ENCODE measurements at places on chromosomes 16 and 17.

DNA sequence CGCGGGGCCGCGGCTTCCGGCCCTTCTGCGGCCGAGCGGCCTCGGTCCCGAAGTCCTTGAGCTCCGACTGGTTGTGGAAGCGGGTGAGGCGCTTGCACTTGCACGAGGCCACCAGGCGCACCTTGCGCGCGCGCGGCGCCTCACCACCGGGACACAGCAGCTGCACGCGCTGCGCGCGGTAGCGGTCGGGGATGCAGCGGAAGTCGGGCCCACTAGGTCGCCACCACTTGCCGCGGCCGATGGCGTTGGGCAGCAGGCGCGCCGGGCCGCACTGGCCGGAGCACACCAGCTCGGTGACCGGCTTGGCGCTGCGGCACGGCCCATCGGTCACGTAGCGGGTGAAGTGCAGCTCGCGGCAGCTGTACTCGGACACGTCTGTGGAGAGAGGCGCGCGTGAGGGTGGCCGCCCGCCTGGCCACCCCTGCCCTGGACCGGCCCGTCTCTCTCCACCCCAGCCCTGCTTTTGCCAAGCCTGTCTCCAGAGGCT is 3.2 kb downstream of the SOST start:
- no peak for DNase-seq

- no peak for DNase-seq
These were observed 23.7 kb upstream of the DRG2 start for GRCh38 chr17:18064053-18064452.

DNA sequence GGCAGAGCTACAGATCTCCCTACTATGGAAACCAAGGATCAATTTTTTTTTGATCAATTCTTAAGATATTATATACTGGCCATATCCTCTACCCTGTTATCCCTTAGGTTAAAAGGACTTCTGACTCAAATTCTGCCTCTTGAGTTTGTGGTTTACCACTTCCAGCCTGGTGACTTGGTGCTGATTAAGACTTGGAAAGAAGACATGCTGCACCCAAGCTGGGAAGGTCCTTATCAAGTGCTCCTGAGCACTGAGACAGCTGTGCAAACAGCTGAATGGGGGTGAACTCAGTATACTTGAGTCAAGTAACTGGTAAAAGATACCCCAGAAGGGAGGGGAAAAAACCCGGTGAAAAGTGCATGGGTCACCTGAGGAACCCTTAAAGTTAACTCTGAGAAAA is 20.5 kb upstream of the SPACA3 start:
- DNase-seq: peak; percentile 74

DNA sequence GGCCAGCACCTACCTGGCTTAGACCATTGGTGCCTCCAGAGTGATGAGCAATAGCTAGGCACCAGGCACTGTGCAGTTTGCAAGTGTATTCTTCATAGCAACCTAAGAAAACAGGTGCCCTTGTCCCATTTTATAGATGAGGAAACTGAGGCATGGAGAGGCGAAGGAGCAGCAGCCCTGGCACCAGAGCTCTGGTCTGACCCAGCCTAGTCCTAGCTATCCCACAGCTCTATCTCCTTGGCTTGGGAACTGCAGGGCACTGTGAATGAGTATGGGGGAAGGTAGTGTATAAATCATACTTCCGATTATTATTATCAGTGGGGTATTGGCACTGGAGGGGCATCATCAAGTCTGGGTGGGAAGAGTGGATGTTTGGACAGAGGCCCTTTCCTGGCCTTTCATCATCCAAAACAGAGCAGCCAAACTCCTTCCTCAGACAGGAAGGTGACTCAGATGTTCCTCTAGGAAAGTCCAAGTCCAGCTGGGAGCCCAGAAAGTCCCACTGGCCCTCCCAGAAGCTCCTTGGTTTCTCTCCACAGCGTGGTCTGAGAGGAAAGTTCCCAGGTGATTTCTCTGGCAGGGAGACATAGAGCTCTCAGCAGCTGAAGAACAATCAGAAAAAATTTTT is 32.0 kb upstream of the PLLP start:
- DNase-seq: peak; percentile 90

GRCh38 chr17:64418506-64419339 is 28.1 kb upstream of the PECAM1 start:
- DNase-seq: peak; percentile 88

GRCh38 chr16:82524976-82525375 is 101.8 kb upstream of the CDH13 start:
- DNase-seq: no peak

- no peak for DNase-seq
These were observed 559 bp upstream of the NXPH3 start for GRCh38 chr17:49574945-49575678.

DNA sequence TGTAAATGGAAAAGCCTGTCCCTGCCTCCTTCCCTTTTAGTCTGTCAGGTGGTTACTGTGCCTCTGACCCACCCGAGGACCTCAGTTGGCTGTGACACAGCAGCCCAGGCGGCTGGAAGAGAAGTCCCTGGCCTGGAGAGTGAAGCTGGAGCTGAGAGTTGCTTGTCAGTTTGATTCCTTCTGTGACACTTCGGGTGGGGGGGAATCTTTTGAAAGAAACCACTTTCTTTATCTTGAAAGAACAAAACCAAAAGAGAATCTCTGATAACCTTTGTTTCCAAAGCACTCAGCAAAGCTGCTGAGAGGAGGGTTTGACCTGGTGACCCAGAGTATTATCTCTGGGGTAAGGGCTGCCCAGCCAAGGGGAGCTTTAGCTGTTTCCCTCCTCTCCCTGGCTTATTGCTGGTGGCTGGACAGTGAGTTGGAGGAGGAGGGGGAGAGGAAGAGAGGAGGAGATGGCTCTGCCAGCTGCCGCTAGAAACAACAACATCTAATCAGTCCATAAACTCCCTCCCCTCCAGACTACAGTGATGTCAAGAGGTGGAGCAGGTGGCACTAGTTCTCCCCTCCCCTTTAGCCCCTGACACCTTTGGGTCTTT is 34.0 kb downstream of the YPEL2 start:
- DNase-seq: no peak

GRCh38 chr17:38341035-38341721 is 2.6 kb downstream of the GPR179 start:
- DNase-seq: no peak

- no peak for DNase-seq
These were observed 197.1 kb downstream of the HS3ST4 start for GRCh38 chr16:25888868-25889267.

DNA sequence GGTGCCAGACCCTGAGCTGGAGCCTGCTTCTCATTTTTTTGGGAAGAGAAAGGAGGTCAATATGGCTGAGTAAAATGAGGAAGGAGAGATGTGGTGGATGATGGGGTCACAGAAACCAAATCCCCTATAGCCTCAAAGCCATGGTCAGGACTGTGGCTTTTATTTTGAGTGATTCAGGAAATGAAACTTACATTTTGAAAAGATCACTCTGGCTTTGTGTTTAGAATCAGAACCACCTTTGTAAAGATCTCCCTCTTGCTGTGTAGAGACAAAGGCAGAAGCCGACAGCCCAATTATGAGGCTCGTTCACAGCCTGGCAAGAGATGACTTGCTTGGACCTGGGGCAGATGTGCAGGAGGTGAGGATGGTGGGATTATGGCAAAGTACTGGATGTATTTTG is 121.6 kb upstream of the ANKFN1 start:
- DNase-seq: no peak

- no peak for DNase-seq
These were observed 353.3 kb downstream of the C16orf95 start for GRCh38 chr16:86963600-86964575.

DNA sequence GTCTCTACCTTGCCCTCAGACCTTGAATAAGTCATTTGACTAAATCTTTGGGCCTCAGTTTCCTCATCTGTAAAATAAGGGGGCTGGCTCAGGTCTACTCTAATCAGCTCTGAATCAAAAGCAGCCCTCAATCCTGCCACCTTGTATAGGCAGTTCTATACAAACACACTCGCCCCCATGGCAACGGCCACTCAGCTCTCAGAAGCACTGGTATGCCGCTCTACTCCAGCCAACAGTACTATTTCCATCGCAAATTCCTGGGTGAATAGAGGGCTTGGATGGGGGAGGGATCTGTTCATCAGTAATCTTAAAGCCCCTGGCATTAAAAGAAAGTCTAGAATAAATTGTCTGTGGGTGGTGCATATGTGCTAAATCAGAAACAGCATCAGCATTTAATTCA is 21.2 kb upstream of the TAOK1 start:
- no peak for DNase-seq

- DNase-seq: no peak
These were observed 11.3 kb downstream of the CA5A start for GRCh38 chr16:87924811-87925670.

DNA sequence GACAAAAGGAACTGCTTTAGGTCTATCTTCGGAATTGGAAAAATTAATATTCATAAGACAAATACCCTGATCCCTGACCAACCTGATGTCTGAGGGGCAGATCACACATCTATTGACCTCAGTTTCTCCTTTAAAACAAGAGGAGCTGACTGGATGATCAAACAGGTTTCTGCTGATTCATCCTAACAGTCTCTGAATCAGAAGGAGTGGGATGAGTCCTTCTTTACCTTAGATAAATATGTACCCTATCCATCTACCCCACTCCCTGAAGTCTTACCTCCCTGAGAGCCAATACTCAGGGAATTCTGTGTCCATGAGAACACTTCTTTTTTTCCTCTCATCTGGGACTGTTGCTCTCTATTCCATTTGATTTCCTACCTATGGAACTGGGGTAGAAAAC is 80.3 kb upstream of the CRHR1 start:
- DNase-seq: no peak

GRCh38 chr17:14320098-14320497 is 19.2 kb downstream of the HS3ST3B1 start:
- no peak for DNase-seq

DNA sequence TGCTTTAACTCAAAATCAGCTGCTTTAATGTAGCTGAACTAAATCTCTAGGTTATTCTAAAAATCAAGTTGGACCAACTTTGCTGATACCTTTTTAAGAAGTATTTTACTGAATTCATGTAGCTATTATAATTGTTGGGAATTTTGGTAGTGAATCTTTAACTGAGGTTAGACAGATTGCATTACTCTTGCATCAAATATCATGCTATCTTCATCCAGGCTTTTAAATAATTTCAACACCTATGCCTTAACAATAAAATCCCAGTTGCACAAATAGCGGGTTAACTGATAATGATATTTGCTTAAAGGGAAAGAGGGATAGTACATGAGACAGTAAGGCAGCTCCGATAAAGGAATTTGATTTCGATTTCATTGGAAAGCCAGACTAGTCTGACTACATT is 241.3 kb upstream of the TBX2 start:
- DNase-seq: no peak
